LoVo (cell line): ENCODE measurements at places on chromosomes 4 and X.

- DNase-seq, result no peak
Observed at GRCh38 chr4:8185930-8186329, 13.2 kb upstream of the SH3TC1 start.

- DNase-seq, result no peak
Observed at GRCh38 chr4:17535242-17535641, 20.3 kb downstream of the CLRN2 start.

DNA sequence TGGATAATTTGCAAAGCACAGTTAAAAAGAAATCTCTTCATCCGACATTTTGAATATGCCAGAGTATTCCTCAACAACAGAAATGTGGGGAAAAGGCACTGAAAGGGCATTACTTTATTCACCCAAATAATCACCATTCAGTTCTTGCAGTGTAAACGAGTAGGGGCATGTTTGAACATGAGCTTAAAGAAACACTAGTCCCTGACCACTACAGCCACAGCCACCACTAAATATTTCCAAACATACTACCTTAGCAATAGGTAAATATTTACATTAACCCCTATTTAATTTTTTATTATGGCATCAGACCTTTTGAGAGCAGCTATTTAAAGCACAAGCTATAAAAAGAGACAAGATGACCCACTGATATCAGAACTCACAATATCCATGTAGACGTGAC lies 27.6 kb downstream of the MCF2 start:
- no peak for DNase-seq

DNA sequence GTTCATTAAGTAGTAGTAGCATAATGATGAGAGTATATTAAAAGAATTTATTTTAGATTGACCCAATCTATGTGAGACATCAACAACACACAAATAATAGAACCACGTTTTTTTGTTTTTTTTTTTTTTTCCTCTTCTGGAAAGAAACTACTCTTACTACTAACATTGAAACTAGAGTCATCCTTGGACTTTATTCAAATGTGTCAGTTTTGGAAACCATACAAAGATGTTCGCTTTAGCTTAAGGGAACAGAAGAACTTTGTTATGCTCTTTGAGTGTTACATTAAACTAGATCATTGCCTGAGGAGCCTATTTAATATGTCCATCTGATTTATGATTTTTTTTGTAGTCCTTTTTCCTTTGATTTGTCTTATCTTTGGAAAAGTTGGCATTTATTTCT lies 166.7 kb downstream of the RPA4 start:
- no peak for DNase-seq

GRCh38 chr4:140837736-140838135 lies 81.6 kb upstream of the TBC1D9 start:
- DNase-seq, result no peak
